ENCODE measurements at places on chromosomes 7 and 10. TPM values are rescaled to one million over a fixed set of nuclear protein-coding genes. Genes with fewer than 3 reads are reported as not detected.

DNA sequence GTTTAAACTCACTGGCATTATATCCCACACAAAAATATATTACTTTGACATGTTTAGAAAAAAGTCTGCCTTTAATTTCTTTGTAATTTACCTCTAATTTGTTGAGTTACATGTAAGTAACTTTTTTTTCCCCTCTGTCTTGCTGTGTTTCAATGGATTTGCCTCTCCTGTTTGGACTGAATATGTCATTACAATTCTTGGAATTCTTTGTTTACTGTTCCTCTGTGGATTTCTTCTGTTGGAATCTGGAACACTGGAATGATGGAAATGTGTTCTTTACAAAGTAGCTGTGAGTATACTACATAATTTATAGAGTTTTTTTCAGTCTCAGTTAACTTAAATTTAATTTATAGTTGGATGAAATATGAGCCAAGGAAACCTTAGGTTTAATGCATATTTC, 30.4 kb downstream of the SEPTIN7 start:
- no peak overlapping the region for H3K4me3 ChIP-seq
- peaks cover 69% of the 10 kb centered on the region for H3K4me1 ChIP-seq
- H3K27ac ChIP-seq, result no peak overlapping the region
- peaks cover 6% of the 10 kb centered on the region for H3K36me3 ChIP-seq
- no peak for DNase-seq

DNA sequence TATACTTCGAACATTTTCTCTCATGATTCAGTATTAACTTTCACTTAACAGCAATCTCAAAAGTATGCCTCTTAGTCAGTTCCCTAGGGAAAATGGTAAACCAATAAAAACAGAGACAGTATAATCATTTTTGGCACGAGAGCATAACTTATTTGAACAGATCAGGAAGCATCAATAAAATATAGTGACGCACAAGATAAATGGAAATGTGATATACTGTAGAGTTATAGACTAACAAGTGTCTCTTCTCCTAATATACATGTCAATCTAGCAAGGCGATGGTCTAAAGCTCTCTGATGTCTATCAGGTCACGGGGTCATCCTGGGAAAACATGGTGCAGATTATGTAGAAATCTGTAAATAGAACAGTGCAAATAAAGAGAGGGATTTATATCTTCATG, 131.6 kb downstream of the HGF start:
- H3K27me3 ChIP-seq, result no peaks in the 10 kb centered on the region

- no peak overlapping the region for H3K4me3 ChIP-seq
- DNase-seq, result no peak
- no peaks in the 10 kb centered on the region for H3K36me3 ChIP-seq
- H3K27ac ChIP-seq, result no peak overlapping the region
- H3K4me1 ChIP-seq, result peaks cover 10% of the 10 kb centered on the region
Measured at GRCh38 chr7:111392294-111392693, 170.0 kb downstream of the IMMP2L start.

DNA sequence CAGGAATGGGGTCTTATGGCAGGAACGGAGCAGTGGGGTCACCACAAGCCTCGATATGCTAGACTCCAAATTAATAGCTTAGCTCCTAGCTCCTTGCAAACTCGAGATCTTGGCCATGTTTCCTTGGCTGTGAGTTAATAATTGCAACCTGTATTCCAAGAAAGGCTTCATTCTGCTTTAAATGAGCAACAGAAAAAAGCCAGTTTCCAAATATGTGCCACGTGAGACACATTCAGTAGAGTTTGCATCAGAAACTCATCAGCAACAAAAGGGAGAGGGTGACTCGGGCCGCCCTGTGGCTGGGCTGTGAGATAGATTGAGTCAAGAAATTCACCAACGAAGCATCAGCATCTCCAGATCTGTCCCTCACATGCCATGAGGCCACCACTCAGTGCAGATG, 112.0 kb downstream of the NPTX2 start:
- H3K27me3 ChIP-seq, result peaks cover 24% of the 10 kb centered on the region
- DNase-seq, result no peak
- H3K4me1 ChIP-seq, result no peaks in the 10 kb centered on the region
- H3K27ac ChIP-seq, result no peak overlapping the region

- no peak overlapping the region for H3K4me3 ChIP-seq
- H3K4me1 ChIP-seq, result no peaks in the 10 kb centered on the region
- H3K27ac ChIP-seq, result no peak overlapping the region
- peak; percentile 74 for DNase-seq
- no peaks in the 10 kb centered on the region for H3K36me3 ChIP-seq
Measured at GRCh38 chr7:158237672-158238335, 349.8 kb downstream of the PTPRN2 start.

DNA sequence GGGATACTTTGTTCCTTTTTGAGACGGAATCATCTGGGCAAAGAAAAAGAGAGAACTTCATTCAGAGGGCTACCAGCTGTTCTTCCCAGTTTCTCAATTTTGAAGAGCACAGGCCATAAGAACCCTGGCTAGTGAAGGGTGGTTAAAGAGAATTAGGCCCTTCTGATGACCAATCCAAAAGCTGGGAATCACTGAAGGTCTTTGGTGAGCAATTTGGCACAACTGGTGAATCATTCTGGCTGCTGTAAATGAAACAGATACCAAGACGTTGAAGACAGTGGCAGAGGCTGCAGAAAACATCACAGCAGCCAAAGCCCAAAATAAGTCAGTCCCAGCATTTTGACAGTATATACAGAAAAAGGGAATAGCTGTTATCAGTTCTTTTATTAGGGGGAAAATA, 5.1 kb downstream of the RAPGEF5 start:
- peaks cover 10% of the 10 kb centered on the region for H3K4me1 ChIP-seq
- no peaks in the 10 kb centered on the region for H3K36me3 ChIP-seq
- DNase-seq, result no peak

- H3K4me3 ChIP-seq, result no peak overlapping the region
- no peak for DNase-seq
- no peaks in the 10 kb centered on the region for H3K36me3 ChIP-seq
Measured at GRCh38 chr7:103524042-103524907, 78.3 kb upstream of the SLC26A5 start.

DNA sequence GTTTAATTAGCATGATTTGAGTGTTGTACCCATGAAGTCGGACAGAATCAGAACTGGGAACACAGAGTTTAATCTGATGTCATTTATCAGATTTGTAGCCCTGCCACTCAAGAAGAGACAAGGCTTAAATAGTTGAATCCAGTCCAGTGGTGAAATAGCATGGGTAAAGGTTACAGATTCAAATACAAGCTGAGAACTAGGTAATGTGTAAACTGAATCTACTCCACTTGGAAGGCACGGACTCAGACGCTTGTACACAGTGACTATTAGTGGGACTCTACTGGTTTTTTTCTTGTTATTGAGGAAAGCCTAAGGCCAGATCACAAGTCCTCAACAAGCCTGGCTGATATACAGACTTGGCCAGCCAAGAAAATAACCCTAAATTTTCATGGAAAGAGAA, 142.9 kb downstream of the CTTNBP2 start:
- H3K4me3 ChIP-seq, result no peak overlapping the region
- no peaks in the 10 kb centered on the region for H3K27me3 ChIP-seq
- no peaks in the 10 kb centered on the region for H3K4me1 ChIP-seq
- DNase-seq, result no peak

SLC39A12 gene
- total RNA-seq, result not detected

DNA sequence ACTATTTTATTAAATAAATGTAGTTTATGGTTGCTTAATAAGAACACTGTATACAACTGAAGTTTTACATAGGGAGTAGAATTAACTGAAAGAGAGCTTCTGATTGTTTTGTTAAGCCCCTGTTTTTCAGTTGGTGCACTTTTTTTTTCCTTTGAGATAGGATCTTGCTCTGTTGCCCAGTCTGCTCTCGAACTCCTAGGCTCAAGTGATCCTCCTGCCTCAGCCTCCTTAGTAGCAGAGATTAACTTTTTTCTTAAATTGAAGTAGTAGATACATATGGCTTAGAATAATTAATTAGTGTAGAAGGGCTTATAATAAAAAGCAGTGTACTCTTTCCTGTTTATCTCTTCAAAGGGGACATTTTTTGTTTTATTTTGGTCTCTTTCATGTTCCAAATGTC, 11.2 kb downstream of the SDHAF3 start:
- no peak overlapping the region for H3K4me3 ChIP-seq
- no peak overlapping the region for H3K27ac ChIP-seq
- H3K4me1 ChIP-seq, result no peaks in the 10 kb centered on the region
- no peak for DNase-seq

- H3K27ac ChIP-seq, result no peak overlapping the region
- no peak overlapping the region for H3K4me3 ChIP-seq
- DNase-seq, result no peak
- H3K4me1 ChIP-seq, result peaks cover 25% of the 10 kb centered on the region
- H3K36me3 ChIP-seq, result no peaks in the 10 kb centered on the region
Measured at GRCh38 chr7:8217200-8218068, 44.5 kb downstream of the ICA1 start.

- H3K27ac ChIP-seq, result no peak overlapping the region
- H3K4me1 ChIP-seq, result peaks cover 4% of the 10 kb centered on the region
- no peak for DNase-seq
- H3K27me3 ChIP-seq, result no peaks in the 10 kb centered on the region
Measured at GRCh38 chr10:11793762-11794479, 29.2 kb upstream of the PROSER2 start.

OLAH gene
- 15.2 TPM for total RNA-seq

DNA sequence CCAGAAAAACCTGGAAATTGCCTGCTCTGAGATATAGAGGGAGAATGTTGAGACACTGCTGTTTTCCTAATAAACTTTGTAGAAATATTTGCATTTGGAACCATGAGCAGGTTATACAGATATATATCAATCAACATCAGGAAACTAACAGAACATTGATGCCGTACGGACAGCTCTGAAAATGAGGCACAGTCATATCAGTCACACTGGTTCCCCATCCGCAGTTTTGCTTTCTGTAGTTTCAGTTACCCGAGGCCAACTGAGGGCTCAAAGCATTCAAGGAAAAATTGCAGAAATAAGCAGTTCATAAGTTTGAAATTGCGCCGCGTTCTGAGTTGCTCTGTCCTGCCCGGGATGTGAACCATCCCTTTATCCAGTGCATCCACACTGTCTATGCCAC, 137.9 kb downstream of the KLF6 start:
- peaks cover 4% of the 10 kb centered on the region for H3K4me1 ChIP-seq
- no peak for DNase-seq
- H3K27ac ChIP-seq, result no peak overlapping the region

LRRC4 gene
- 0.99 TPM for total RNA-seq

DNA sequence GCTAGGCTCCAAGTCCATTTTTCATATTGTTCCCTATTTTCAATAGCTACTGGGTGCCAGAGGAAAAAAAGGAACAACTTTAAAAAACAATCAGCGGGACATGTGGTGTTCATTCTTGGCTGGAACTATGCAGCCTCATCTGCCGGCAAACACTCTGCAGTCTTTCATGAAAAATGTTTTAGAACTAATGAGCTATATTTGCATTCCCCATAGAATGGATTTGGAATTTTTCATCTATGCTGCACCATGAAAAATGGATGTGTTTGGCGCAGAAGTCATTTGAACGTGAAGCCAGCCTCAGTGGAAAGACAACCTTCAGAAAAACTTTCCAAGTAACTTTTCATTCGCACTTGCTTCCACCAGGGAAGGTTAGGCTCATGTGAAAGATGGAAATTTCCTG, 270.5 kb downstream of the SKAP2 start:
- DNase-seq, result no peak
- no peaks in the 10 kb centered on the region for H3K27me3 ChIP-seq
- H3K27ac ChIP-seq, result no peak overlapping the region
- peaks cover 35% of the 10 kb centered on the region for H3K4me1 ChIP-seq
- no peak overlapping the region for H3K4me3 ChIP-seq

DNA sequence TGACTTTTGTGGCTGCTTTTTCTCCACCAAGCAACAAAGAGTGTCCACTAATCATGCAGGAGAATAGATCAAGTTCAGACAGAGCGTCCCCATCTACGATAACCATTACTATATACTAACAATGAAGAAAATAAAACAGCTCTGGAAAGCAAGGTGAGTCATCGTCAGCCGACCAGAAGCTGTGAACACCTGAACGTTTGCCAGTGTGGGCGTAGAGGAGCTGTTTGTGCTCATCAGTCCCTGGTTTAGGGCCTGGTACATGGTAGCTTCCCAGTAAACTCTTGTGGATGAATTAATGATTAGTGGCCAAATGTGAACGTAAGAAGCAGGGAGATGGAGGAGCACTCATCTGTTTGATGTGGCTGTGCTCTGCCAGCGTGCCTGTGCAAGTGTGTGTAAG, 180.7 kb downstream of the EVX1 start:
- no peak overlapping the region for H3K27ac ChIP-seq
- H3K27me3 ChIP-seq, result no peaks in the 10 kb centered on the region
- H3K4me3 ChIP-seq, result no peak overlapping the region
- no peaks in the 10 kb centered on the region for H3K4me1 ChIP-seq
- H3K36me3 ChIP-seq, result no peaks in the 10 kb centered on the region

DNA sequence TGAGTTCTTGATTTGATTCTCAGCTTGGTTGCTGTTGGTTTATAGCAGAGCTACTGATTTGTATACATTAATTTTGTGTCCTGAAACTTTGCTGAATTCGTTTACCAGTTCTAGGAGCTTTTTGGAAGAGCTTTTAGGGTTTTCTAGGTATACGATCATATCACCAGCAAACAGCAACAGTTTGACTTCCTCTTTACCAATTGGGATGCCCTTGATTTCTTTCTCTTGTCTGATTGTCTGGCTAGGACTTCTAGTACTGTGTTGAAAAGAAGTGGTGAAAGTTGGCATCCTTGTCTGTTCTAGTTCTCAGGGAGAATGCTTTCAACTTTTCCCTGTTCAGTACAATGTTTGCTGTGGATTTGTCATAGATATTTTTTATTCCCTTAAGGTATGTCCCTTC, 86.2 kb downstream of the PLXDC2 start:
- no peaks in the 10 kb centered on the region for H3K4me1 ChIP-seq
- no peaks in the 10 kb centered on the region for H3K27me3 ChIP-seq
- no peak overlapping the region for H3K27ac ChIP-seq
- no peak overlapping the region for H3K4me3 ChIP-seq
- no peak for DNase-seq

GRCh38 chr10:474946-475345, 214.5 kb downstream of the DIP2C start:
- no peak overlapping the region for H3K4me3 ChIP-seq
- H3K27ac ChIP-seq, result no peak overlapping the region
- no peaks in the 10 kb centered on the region for H3K27me3 ChIP-seq
- H3K36me3 ChIP-seq, result peaks cover 11% of the 10 kb centered on the region

OR9A2 gene
- not detected for total RNA-seq

DNA sequence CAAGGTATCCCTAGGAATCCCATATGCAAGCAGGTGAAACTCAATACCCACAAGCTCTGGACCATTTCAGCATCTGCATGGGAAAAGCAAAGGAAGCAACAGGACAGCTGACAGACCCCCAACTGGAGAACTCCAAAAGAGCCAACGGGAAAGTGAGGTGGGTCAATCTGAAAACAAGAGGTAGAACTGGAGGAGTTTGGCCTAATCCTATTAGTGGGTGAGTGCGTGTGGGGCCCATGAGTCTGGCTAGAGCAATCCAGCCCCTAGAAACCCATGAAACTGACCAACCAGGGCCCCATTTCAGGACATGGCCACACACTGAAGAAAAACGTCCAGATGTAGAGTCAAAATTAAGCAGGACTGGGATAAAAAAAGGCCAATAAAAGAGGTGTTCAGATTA, 26.6 kb upstream of the WNT8B start:
- no peaks in the 10 kb centered on the region for H3K36me3 ChIP-seq
- H3K27me3 ChIP-seq, result no peaks in the 10 kb centered on the region

GRCh38 chr10:112583236-112583939, 136.4 kb downstream of the VTI1A start:
- peaks cover 8% of the 10 kb centered on the region for H3K4me1 ChIP-seq
- no peaks in the 10 kb centered on the region for H3K36me3 ChIP-seq
- DNase-seq, result no peak
- no peak overlapping the region for H3K27ac ChIP-seq

Data from esophagus muscularis mucosa (tissue), 4 donors.